PC-9 (cell line): ENCODE measurements at places on chromosomes 4 and X. TPM values are rescaled to one million over a fixed set of nuclear protein-coding genes. Genes with fewer than 3 reads are reported as not detected.
A peak's percentile ranks its signal among the peaks of the same experiment; 100 is the strongest.

Gene RAI2
- total RNA-seq, result not detected in 2 replicates

Gene FGFBP2
- total RNA-seq, result not detected in 2 replicates

Gene TLR3
- 7.7 and 10.3 TPM in 2 replicates for total RNA-seq

Gene RS1
- not detected in 2 replicates for total RNA-seq

Gene CC2D2A
- total RNA-seq, result 6.9 and 7.0 TPM in 2 replicates

Gene CNGA1
- total RNA-seq, result 1.4 and 1.8 TPM in 2 replicates

Gene PLAC1
- 0.58 and 2.1 TPM in 2 replicates for total RNA-seq

Gene PPP4R3C
- 1.2 and 1.5 TPM in 2 replicates for total RNA-seq

Gene NEIL3
- total RNA-seq, result 15.0 and 16.2 TPM in 2 replicates

Gene F8A3
- total RNA-seq, result 19.0 and 28.3 TPM in 2 replicates

Gene TCEANC
- 0.96 and 1.2 TPM in 2 replicates for total RNA-seq

Gene SUPT20HL1
- not detected in 2 replicates for total RNA-seq

DNA sequence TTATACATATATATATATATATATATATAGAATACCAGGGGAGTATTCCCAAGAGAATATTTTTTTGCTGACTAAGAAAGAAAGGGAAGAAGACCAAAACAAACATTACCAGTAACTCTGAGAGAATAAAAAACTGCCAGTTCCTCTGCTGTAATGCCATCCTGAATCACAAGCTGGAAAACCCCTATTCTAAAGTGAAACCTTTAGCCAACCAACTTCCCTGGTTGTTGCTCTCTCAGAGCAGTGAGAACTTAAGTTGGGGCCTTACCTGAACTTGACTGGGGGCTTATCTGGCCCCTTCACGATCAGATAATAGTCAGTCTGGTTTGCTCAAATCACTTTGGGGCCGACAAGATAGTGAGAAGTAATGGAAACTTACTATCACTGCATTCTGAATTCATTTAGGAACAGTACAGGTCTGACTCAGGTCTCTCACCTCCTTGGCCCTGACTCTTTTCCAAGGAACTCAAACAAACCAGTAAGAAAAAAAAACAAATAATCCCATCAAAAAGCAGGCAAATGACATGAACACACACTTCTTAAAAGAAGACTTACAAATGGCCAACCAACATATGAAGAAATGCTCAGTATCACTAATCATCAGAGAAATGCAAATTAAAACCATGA, 62.5 kb downstream of the CD40LG start:
- no peak for DNase-seq

DNA sequence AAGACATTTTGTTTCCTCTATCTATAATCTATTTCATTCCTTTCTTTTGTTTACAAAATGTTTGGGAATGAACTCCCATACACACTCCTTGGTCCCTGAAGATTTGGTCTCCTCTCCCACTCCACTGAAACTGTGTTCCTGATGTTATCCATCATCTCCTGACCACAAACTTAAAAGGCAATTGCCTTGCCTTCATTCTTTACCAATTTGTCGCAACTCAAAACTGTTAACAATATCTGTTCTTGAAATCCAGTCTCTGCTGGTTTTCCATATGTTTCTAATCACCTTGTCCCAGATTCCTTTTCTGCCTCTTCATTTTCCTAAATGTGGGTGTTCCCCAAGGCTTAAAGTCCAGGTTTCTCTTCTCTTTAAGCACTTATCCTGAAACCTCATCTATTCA, 262.2 kb upstream of the TTC29 start:
- no peak for DNase-seq

GRCh38 chrX:40617566-40617965, 5.7 kb upstream of the MPC1L start:
- DNase-seq, result no peak

- no peak for DNase-seq
Measured at GRCh38 chr4:8874896-8875680, 3.4 kb upstream of the HMX1 start.

DNA sequence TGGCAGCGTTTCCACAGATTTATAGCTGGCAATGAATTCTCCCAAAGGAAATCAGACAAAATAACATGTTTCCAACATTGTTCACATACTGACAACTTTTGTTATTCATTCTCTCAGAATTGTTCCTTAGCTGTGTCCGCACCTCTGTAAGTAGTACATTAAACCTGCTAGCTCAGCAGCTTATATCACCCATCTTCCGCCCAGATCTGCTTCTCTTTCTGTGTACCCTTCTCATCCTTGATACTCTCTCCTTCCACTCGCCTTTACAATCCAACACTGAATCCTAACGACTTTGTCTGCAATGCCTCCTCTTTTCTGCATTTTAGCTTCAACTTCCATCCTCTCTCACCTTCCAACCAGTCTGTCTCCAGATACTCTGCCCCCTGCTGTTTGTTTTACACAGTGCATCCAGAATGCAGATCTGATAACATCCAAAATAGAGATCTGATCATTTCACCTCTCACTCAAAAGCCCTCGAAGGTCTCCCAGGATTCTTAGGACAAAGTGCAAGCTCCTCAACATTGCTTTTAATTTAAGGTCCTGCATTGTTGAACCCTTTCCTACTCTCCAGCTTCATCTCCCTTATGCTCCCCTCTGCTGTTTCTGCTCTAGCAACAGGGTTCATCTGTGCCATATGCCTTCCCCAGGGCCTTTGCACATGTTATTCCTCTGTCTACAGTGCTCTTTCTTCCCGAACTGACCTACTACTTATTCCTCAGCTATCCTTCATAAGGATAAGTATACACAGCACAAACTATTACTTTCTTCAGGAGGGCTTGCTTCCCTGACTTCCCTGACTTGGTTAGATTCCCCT, 67.3 kb upstream of the VBP1 start:
- DNase-seq, result no peak

DNA sequence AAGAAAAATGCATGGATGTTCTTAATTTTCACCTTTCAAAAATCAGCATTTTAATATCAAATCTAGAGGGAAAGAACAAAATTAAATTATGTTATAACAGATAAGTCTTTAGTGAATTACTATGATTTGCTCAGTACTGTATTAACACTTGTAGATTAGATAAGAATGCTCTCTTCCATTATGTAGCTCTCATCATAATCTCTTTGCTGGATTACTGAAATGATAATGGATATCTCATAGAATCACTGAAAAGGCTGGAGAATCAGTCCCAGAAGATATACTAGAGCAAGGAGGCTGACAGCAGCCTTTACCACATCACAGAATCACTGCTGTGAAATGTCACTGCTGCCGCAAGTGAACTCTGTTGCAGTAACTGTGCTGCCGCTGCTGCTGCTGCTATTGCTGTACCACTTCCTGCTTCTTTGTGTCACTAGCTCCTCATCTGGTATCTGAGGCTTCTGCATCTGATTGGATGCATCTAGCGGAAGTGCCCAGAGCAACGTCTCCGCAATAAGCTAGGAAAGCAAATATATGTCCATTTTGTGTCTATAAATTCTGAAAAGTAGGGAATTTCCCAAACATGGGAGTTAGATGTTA, 738.2 kb downstream of the ADGRL3 start:
- no peak for DNase-seq

DNA sequence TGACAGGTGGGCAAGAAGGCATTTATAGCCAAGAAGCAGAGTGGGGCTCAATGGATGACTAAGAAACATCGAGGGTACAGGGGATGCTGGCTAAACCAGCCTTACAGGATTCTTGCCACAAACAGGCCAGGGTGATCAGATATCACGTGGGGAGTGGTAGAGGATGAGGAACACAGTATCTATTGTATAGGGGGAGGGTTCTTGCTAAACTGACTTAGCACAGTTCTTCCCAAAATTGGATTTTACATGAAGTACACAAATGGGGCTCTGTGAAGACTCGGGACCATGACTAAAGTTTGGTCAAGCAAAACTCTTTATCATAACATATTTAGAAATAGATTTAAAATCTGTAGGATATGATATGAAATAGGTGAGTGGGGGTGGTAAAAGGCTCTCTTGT, 144.0 kb upstream of the ATOH1 start:
- DNase-seq, result peak; percentile 6

DNA sequence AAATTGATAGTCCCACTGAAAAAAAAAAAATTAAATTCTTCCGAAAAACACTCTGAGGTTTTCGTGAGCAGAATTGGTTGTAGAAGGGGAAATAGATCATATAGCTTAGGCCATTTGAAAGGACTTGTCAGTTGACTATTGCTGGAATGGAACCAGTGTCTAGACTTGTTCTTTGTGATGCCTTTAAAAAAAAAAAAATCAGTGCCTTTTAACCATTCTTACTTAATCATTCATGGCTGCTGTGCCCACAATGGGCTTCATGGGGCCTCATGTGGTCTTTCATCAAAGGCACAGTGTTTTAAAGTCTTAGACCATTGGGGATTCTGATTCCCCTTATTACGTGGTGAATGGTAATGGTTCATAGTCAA, 139.3 kb downstream of the AFF1 start:
- DNase-seq, result no peak

DNA sequence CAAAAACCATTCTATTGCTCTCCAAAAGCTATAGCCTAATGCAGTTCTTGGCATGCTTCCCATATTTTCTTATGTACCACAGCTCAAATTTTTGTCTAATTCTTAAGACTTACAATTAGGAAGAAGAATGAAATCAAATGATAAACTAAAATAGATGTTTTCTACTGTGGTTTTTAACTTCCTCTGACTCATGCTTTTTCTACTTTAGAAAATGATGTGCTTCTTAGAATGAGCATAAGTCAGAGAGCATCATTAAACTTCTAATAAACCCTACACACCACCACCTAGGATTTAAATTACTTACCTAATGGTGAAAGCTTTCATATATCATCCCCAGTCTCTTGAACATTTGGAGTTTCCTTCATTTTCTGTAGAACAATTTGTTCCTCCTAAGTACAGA, 217.0 kb upstream of the NDST3 start:
- DNase-seq, result no peak

- DNase-seq, result no peak
Measured at GRCh38 chr4:163414275-163414674, 59.3 kb downstream of the TKTL2 start.

GRCh38 chr4:168795346-168795745, 214.7 kb downstream of the CBR4 start:
- no peak for DNase-seq

DNA sequence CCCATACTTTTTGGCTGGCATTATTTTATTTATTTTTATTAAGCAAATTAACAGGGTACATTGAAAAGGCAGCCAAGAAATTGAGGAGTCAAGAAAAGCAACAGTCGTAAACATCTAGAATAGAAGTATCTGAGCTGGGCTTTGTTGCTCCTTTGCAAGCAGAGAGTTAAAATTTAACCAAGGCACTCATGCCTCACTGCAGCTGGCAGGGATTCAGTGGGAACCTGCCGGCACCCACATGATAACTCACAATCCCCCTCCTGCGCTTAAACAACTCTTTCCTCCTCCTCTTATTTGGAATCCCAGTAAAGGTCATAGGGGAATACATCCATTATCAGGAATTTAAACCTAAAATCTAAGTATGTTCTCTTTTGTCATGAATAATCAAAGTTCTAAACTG, 115.5 kb downstream of the SOX3 start:
- no peak for DNase-seq

DNA sequence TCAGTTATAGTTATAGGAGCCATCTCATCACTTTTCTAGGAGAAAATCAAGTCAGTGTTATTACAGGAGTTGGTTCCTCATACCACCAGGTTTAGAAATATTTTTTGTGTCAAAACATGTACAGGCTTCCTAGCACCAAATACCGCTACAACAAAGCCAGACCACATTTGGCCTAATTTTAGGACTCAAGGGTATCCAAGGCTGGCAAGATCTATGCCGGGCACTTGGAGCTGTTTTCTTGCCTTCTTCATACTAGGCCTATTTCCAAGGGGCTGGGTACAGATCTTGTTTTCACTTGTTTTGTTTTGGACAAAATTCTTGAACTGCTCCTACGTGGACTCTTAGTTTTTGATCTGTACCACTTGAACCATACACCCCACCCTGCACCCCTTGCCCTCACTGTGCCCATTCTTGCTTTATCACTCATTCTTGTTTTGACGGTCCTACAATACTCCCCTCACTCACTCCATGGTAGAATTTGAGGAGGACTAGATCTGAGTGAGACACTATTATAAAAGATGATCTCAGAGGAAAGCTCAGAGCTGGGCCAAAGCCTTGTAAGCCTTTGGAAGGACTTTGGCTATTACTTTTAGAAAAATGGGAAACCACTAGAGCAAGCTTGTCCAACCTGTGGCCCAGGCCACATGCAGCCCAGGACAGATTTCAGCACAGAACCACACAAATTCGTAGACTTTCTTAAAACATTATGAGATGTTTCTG, 17.7 kb upstream of the TMEM144 start:
- no peak for DNase-seq

DNA sequence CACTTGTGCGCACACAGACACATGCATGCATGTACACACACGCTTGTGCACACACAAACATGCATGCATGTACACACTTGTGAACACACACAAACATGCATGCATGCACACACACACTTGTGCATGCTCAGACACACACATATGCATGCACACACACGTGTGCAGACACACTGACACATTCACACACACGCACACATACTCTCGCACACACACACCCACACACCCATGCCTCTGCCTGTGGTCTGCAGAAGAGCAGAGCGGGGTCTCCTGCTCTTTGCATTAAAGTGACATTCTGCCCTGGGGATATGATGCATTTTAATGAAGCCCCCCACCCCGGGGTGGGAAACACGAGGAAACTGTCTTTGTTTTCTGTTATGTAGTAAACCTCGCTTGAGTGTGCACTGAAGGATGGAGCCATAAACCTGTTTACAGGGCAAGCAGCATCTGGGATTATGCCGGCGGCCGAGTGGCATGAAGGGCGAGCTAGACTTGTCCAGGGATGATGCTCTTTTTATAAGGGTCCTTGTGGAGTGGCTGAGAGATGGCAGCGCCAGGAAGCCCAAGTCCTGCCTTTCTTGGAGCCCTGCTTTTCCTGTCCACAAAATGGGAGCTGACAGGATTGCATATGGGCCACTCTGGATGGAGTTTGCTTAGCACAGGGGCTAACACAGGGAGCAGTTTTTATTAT, 17.8 kb downstream of the PSAPL1 start:
- no peak for DNase-seq

DNA sequence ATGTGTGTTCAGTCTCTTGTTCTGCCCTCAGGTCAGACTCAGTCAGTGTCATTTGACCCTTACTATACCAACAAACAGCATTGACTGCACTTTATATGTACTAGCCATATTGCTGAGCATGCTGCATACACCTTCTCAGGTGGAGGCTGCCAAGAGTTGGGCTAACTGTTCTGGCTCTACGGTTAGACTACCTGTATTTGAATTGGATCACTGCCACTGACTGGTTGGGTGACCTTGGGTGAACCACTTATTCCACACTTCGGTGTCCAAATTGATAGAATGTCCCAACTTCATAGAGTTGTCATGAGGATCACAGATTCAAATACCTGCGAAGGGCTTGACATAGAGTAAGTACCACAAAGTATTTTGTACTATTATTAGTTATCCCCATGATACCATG, 91.2 kb upstream of the GPR50 start:
- no peak for DNase-seq
